ENCODE measurements at places on chromosomes 1 and 21.

GRCh38 chr1:101004061-101004460, 21.5 kb downstream of the DPH5 start:
- DNase-seq: no peak

DNA sequence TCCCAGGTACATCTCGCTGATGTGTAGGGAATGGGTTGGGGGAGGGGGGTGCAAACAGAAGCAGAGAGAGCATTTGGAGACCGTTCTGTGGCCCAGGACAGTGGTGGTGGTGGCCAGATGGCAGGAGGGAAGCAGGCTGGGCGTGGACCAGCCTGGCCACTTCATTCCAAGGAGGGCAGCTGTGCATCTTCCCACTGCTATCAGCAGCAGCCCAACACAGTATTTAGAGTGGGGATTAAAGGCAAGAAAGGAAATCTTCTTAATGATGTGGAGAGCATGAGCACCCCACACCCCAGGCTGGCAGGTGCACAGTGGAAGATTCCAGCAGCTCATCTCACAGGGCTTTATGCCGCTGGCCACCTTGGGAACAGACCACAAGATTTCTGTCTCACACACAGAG, 198.7 kb downstream of the NPHP4 start:
- DNase-seq: no peak

- DNase-seq: no peak
Observed at GRCh38 chr1:92219028-92219427, 1.3 kb downstream of the C1orf146 start.

- no peak for DNase-seq
Observed at GRCh38 chr1:31730336-31731048, 26.7 kb upstream of the COL16A1 start.

DNA sequence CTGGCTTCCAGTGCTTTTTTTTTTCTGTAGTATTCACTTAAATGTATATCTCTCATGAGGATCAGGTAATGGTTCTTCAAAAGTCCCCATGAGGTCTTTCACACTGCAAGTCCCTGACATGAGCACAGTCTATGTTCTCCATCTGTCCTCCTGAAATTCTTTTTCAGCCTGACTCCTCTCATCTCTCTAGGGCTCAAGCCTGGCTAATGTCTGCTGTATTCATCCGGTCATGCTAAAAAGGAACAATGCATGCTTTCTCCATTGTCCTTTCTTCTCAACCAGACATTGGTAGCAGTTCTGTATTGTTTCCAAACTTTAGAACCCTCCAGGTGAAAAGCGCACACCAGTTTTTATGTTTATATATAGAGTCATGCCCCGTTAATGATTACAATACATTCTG, 368.3 kb upstream of the OLFM3 start:
- no peak for DNase-seq

GRCh38 chr1:51968632-51969031, 21.9 kb downstream of the RAB3B start:
- no peak for DNase-seq

- DNase-seq: no peak
Observed at GRCh38 chr1:80441664-80442063, 1359.1 kb upstream of the ADGRL2 start.

DNA sequence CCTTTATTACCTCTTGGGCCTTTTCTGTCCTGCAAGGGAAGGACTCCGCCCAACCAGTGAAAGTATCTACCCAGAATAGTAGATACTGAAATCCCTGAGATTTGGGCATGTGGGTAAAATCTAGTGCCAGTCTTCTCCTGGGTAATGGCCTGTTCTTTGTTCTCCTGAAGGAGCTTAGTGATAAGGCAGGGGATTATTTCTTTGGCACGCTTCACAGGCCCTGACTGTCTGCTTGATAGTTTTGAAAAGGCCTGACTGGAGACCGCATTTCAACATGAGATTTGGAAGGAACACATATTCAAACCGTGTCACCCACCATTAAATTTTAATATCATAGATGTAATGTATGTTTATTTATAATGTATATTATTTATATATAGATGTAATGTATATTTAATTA, 48.9 kb downstream of the RASAL2 start:
- DNase-seq: no peak

Data from esophagus squamous epithelium (tissue), 5 donors.